Karpas-422 (cell line): ENCODE measurements at places on chromosomes 1 and 21. TPM values are rescaled to one million over a fixed set of nuclear protein-coding genes. Genes with fewer than 3 reads are reported as not detected.

DNA sequence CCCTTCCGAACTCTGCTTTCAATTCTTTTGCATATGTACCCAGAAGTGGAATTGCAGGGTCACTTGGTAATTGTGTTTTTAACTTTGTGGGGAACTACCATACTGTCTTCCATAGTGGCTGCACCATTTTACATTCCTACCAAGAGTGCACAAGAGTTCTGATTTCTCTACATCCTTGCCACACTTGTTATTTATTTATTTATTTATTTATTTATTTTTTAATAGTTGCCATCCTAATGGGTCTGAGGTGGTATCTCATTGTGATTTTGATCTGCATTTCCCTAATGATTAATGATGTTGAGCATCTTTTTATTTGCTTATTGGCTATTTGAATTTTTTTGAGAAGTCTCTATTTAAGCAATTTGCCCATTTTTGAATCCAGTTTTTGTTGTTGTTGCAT is 422.4 kb downstream of the PTPRU start:
- no peak overlapping the region for H3K27ac ChIP-seq

ABCD3 gene
- total RNA-seq, result 13.1 and 19.5 TPM in 2 replicates

GRCh38 chr1:110976089-110976488 is 12.4 kb upstream of the LRIF1 start:
- H3K27ac ChIP-seq, result no peak overlapping the region
- no peak overlapping the region for H3K4me3 ChIP-seq
- no peaks in the 10 kb centered on the region for H3K27me3 ChIP-seq
- H3K4me1 ChIP-seq, result no peaks in the 10 kb centered on the region
- no peak for DNase-seq
- H3K36me3 ChIP-seq, result no peaks in the 10 kb centered on the region

DNA sequence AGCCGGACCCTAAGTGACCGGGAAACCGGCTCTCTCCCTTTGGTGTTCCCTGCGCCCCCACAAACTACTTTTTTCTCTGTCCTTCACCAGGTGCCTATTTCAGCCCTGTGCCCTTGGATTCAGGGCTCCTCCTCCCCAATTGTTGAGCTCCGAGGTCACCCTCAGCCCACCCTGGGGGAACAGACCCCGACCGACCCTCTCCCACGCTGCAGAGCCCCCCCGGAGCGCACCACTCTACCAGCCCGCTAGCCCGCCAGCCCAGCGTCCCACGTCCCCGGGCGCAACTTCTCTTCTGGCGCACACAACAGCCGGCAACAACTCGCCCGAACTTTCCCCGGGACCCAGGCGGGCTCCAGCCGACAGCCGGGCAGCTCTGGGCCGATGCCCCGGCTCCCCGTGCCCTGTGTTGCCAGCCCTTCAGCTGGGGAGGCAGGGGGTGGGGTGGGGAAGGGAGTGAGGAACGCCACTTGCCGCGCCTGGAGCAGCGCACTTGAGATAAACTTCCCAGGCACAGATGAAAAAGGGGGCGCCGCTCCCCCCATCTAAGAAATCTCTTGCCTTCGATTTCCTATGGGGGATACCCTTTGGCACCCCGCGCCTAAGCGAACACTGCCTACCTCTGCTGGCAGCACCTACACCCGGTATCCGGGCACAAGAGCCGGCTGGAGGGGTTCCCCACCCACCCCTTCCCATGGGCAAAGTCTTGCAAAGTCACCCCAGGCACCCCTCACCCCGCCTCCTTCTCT is 997 bp downstream of the CASZ1 start:
- H3K4me1 ChIP-seq, result no peaks in the 10 kb centered on the region
- DNase-seq, result no peak

LRRC3 gene
- total RNA-seq, result not detected in 2 replicates

NUDT4B gene
- total RNA-seq, result 2.3 TPM in 1 of 2 replicates, not detected in the other

CLCA2 gene
- total RNA-seq, result not detected in 2 replicates
